ENCODE measurements at places on chromosomes 7 and 10.
A peak's percentile ranks its signal among the peaks of the same experiment; 100 is the strongest.

GRCh38 chr10:96138102-96138501, 8.0 kb downstream of the ZNF518A start:
- H3K4me3 ChIP-seq = no peak overlapping the region
- no peaks in the 10 kb centered on the region for H3K27me3 ChIP-seq
- peaks cover 55% of the 10 kb centered on the region for H3K36me3 ChIP-seq
- DNase-seq = no peak
- peaks cover 18% of the 10 kb centered on the region for H3K4me1 ChIP-seq
- H3K27ac ChIP-seq = peak overlapping the region; percentile 45

GRCh38 chr10:84427903-84428650, 99.7 kb downstream of the CCSER2 start:
- H3K4me3 ChIP-seq = no peak overlapping the region
- H3K27ac ChIP-seq = no peak overlapping the region
- DNase-seq = peak; percentile 24
- H3K36me3 ChIP-seq = peaks cover 4% of the 10 kb centered on the region

GRCh38 chr10:130999376-131000202, 311.9 kb downstream of the TCERG1L start:
- no peak overlapping the region for H3K27ac ChIP-seq
- no peak for DNase-seq
- H3K36me3 ChIP-seq = peaks cover 64% of the 10 kb centered on the region
- peaks cover 10% of the 10 kb centered on the region for H3K27me3 ChIP-seq
- no peak overlapping the region for H3K4me3 ChIP-seq

- no peaks in the 10 kb centered on the region for H3K36me3 ChIP-seq
- peaks cover 14% of the 10 kb centered on the region for H3K4me1 ChIP-seq
- no peaks in the 10 kb centered on the region for H3K27me3 ChIP-seq
- no peak overlapping the region for H3K4me3 ChIP-seq
- DNase-seq = no peak
Measured at GRCh38 chr7:22485189-22485588, 14.8 kb downstream of the STEAP1B start.

- peak overlapping the region; percentile 50 for H3K27ac ChIP-seq
- no peaks in the 10 kb centered on the region for H3K27me3 ChIP-seq
- peaks cover 30% of the 10 kb centered on the region for H3K4me1 ChIP-seq
- no peak for DNase-seq
- H3K36me3 ChIP-seq = no peaks in the 10 kb centered on the region
- no peak overlapping the region for H3K4me3 ChIP-seq
Measured at GRCh38 chr10:89887830-89888229, 186.4 kb downstream of the KIF20B start.

DNA sequence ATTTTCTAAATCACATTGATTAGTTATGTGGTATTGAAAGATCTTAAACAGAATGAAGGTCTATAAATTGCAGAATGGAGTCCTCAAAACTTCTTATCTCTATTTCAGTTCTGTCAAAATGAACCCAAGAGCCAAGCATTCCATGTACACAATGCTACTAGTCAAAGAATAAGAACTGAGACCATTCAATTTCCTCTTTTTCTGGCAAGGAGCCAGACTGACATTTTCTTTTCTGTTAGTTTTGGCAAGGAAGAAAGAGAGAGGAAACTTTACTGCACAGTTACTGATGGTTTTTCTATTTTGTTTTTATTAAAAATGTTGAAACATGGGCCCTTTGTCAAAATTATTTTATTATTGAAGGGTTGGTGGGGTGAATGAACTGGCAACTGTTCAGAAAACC, 181.8 kb upstream of the FERD3L start:
- H3K4me1 ChIP-seq = no peaks in the 10 kb centered on the region
- H3K4me3 ChIP-seq = no peak overlapping the region
- no peaks in the 10 kb centered on the region for H3K27me3 ChIP-seq
- no peak for DNase-seq
- H3K36me3 ChIP-seq = no peaks in the 10 kb centered on the region

DNA sequence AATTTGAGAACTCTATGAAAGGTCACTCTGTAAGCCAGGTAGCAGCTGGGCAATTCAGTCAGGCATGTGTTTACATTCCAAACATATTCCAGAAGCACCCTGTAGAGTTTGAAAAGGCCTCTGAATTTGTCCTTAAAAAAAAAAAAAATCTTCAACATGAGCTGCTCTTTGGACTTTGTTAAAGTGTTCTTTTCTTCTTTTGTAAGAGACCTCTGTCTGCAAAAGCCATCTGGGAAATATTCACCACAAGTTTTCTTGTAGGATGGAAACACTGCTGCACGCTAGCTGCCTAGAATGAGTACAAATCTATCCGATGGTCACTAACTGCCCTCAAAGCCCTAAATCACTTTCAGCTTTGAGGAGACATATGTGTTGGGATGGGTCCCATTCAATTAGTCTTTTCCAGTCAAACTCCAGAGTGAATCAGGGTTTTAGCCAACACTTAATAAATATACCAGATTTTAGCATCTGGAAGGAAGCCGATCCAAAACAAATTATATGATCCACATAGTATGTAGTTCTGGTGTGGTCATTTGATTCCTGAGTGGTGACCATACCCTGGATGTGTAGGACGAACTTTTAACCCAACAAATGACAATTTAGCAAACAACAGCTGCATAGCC, 85.9 kb downstream of the CD36 start:
- 0 out of 2 replicates have a peak overlapping the region, but pooled peaks have one; percentile 4 for H3K4me3 ChIP-seq
- no peak for DNase-seq
- peak overlapping the region; percentile 98 for H3K27ac ChIP-seq
- no peaks in the 10 kb centered on the region for H3K36me3 ChIP-seq
- H3K27me3 ChIP-seq = no peaks in the 10 kb centered on the region
- peaks cover 66% of the 10 kb centered on the region for H3K4me1 ChIP-seq

GRCh38 chr10:28734938-28735759, 57.8 kb downstream of the BAMBI start:
- H3K4me3 ChIP-seq = no peak overlapping the region
- no peak overlapping the region for H3K27ac ChIP-seq
- H3K27me3 ChIP-seq = no peaks in the 10 kb centered on the region
- no peak for DNase-seq

- no peaks in the 10 kb centered on the region for H3K27me3 ChIP-seq
- no peak overlapping the region for H3K4me3 ChIP-seq
- no peak overlapping the region for H3K27ac ChIP-seq
- H3K4me1 ChIP-seq = peaks cover 24% of the 10 kb centered on the region
- peaks cover 2% of the 10 kb centered on the region for H3K36me3 ChIP-seq
Measured at GRCh38 chr7:123993996-123994395, 38.9 kb downstream of the TMEM229A start.

DNA sequence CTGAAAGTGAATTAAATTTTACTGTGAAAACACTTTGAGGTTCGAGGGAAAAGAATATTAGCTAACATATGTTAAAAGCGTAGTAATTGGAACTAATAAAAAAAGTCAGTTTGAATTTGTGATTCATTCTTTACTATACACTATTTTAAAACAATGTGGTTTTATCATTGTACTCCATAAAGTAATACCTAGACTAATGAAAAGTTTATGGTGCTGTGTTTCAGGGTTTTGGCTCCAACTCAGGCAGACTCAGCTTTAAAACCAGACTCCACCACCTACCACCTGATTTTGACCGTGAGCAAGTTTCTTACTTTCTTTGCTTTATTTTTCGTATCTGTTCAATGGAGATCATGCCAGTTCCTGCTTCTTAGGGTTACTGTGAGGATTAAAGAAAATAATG, 9.2 kb upstream of the PRTFDC1 start:
- no peak for DNase-seq
- H3K27me3 ChIP-seq = no peaks in the 10 kb centered on the region
- no peak overlapping the region for H3K4me3 ChIP-seq
- H3K36me3 ChIP-seq = no peaks in the 10 kb centered on the region

GRCh38 chr10:132938472-132939339, 3.7 kb downstream of the CFAP46 start:
- peak; percentile 78 for DNase-seq
- no peak overlapping the region for H3K4me3 ChIP-seq
- H3K4me1 ChIP-seq = peaks cover 3% of the 10 kb centered on the region

DNA sequence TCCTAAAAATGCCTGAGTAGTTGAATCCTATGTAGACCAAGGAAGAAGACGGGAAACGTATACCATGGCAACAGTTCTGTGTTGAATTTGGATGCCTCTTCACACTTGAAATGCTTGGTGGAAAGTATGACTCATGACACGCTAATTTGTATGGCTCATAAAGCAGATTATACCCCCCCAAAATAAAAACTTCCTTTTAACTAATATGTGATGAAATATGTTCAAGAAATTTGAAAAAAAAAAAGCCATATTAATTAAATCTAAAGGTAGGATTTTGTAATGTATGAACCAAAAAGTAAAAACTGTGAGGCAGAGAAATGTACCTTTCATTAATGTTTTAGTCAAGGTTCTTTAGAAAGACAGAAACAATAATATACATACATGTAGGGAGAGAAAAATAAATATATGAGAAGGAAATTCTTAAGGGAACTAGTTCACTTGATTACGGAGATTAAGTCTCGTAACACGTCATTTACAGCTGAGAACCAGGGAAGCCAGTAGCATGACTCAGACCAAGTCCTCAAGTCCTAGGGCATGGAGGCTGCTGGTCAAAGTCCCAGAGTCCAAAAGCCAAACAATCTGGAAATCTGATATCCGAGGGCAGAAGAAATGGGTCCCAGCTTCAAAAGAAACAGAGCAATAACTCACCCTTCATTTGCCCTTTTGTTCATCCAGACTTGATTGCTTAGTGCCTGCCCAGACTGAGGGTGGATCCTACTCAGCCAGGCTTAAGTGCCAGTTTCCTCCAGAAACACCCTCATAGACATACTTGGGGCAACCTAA, 485.1 kb downstream of the SEMA3D start:
- H3K27me3 ChIP-seq = no peaks in the 10 kb centered on the region
- no peak overlapping the region for H3K4me3 ChIP-seq
- no peaks in the 10 kb centered on the region for H3K36me3 ChIP-seq
- peak overlapping the region; percentile 36 for H3K27ac ChIP-seq
- H3K4me1 ChIP-seq = no peaks in the 10 kb centered on the region

DNA sequence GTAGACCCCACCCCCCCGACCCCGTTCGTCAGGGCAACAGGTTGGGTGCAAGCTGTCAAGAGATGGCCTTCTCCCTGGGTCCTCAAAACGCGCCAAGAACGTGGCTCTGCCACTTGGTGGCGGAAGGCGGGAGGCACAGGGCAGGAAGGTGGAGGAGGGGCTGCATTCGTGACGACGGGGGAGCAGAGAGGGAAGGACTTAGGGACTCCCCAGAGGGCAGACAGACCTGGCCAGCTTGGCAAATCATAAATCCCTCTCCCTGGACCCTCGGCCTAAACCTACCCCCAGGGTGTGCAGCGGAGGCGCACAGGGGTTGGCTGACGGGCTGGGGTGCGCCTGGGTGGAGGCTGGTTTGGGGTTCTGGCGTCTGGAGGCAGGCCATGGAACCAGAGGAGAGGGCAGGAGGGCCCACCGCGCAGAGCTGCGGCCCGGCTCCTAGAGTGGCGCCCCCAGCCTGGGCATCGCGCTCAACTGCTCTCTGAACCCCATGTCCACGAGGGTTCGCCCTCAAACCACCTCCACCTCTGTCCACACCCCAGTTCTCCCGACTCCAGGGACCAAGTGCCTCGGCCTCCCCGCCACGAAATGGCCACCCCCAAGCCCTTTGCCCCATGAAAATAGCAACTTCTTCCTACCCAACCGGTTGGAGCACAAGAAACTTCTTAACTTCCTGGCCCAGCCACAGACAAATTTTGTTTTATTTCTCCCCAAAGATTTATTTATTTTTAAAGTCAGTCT, 10.8 kb upstream of the GATA3 start:
- no peak overlapping the region for H3K27ac ChIP-seq
- peaks cover 100% of the 10 kb centered on the region for H3K27me3 ChIP-seq
- peak; percentile 73 for DNase-seq
- peaks cover 74% of the 10 kb centered on the region for H3K4me1 ChIP-seq

- H3K4me1 ChIP-seq = no peaks in the 10 kb centered on the region
- no peaks in the 10 kb centered on the region for H3K36me3 ChIP-seq
- DNase-seq = no peak
- H3K27ac ChIP-seq = no peak overlapping the region
Measured at GRCh38 chr7:123484199-123484598, 50.2 kb downstream of the IQUB start.

DNA sequence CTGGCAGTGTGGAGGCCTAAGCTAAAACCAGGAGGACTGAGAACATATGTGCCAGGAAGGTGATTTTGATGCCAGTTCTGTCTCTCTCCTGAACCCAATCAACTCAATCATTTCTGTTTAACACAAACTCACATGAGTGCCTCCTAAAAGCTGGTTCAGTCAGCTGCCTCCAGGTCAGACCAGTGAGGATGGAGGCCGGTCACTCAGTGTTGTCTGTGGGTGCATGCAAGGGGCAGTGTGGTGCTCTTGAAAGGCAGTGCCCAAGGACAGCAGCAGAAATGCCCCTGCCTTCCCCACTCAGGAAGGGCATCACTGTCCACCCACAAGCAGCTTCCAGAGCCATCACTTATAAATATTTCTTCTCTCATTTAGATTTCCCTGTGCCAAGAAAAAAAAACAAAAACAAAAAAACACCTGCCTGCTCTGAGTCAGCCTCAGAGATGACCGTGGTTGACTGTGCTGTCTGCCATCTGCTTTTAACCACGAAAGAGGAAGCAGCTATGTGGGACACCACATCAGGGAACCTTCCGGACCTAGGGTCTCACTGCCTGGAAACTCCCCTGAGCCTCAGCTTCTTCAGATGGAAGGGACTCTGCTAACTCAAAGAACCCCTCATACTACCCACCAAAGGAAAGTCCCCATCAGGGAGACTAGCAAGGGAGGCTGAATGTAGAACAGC, 39.1 kb downstream of the VOPP1 start:
- peaks cover 71% of the 10 kb centered on the region for H3K4me1 ChIP-seq
- DNase-seq = no peak
- no peak overlapping the region for H3K27ac ChIP-seq
- H3K4me3 ChIP-seq = no peak overlapping the region

DNA sequence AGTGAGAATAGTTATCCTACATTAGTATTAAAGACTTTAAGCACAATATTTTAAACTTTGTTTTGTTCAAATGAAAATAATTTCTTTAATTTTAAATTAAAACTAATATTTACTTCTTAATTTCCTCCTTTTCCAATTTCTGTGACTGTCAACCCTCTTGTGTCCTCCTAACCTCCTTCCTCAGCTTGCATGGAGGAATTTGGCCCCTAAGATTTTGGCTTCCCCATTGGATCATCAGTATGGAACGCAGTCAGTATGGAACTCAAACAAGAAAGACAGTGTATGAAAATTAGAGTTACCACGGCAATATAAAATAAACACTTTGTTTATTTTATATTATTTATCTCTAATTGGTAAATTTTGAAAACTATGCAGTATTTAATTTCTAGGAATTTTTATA, 91.2 kb downstream of the CYP51A1 start:
- no peak for DNase-seq
- H3K4me1 ChIP-seq = no peaks in the 10 kb centered on the region
- no peak overlapping the region for H3K4me3 ChIP-seq
- no peaks in the 10 kb centered on the region for H3K27me3 ChIP-seq
- no peak overlapping the region for H3K27ac ChIP-seq

DNA sequence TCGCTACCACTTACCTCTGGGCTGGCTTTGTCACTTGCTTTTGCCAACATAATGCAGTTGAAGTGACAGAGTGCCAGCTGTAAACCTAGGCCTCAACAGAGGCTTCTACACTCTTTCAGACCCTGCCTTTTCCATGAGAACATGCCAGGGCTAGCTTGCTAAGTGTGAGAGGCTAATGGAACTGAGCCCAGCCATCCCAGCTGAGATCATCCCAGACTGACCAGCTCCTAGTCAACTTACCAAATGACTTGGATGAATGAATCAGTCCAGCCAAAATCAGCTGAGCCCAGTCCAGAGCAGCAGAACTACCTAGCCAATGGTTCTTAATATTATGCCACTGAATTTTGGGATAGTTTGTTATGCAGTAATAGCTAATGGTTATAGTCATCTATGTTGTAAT, 34.7 kb upstream of the MKLN1 start:
- no peaks in the 10 kb centered on the region for H3K4me1 ChIP-seq
- DNase-seq = no peak
- H3K4me3 ChIP-seq = no peak overlapping the region
- H3K27ac ChIP-seq = no peak overlapping the region
